ENCODE measurements at places on chromosomes 7 and 10.

- no peak for DNase-seq
Measured at GRCh38 chr10:81031774-81032173, 494.1 kb downstream of the SH2D4B start.

- no peak for DNase-seq
Measured at GRCh38 chr10:80144696-80145131, 12.2 kb downstream of the PLAC9 start.

DNA sequence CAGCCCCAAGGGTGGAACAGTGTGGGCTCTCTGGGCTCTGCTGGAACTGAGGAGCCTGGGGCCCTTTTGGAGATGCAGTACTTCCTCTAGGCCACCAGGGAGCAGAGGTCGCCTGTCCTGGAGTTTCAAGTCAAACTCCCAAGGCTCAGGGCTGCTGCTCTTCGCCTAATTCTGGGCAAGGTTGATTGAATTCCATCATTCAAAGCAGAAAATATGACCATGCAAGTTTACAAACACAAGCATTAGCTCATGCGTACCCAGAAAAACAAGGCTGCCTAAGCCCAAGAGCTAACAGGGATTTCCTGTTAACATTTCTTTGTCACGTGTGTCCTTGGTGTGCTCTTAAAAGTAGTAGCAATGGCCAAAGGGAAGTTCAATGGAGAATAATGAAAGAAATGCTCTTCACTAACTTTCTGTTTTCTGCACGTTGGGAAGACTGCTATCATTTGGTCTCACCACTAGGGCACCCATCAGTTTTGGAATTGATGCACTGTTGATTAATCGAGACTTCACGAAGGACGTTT, 20.1 kb downstream of the LDB3 start:
- peak; percentile 60 for DNase-seq

DNA sequence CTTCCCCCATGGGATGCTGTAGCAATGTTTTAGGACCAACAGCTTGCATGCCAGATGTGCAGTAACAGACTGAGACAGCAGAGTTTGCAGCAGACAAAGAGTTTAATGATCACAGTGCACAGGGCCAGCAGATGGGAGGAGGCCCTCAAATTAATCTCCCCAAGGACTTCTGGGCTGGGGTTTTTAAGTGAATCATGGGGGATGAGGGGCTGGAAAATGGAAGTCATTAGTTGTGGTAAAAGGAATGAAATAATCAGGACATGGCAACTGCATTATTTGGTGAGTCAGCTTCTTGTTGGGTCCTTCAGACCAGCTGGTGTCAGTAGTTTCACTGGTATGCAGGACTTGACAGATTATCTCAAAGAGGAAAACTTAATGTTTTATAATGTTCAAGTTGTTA, 12.6 kb upstream of the NRBF2 start:
- no peak for DNase-seq

- DNase-seq: no peak
Measured at GRCh38 chr7:46725136-46725535, 804.1 kb upstream of the IGFBP3 start.

- no peak for DNase-seq
Measured at GRCh38 chr7:131072505-131073091, 255.1 kb upstream of the MKLN1 start.

GRCh38 chr10:29740981-29741545, 106.3 kb upstream of the SVIL start:
- DNase-seq: no peak

GRCh38 chr10:84537447-84537931, 209.1 kb downstream of the CCSER2 start:
- peak; percentile 72 for DNase-seq

DNA sequence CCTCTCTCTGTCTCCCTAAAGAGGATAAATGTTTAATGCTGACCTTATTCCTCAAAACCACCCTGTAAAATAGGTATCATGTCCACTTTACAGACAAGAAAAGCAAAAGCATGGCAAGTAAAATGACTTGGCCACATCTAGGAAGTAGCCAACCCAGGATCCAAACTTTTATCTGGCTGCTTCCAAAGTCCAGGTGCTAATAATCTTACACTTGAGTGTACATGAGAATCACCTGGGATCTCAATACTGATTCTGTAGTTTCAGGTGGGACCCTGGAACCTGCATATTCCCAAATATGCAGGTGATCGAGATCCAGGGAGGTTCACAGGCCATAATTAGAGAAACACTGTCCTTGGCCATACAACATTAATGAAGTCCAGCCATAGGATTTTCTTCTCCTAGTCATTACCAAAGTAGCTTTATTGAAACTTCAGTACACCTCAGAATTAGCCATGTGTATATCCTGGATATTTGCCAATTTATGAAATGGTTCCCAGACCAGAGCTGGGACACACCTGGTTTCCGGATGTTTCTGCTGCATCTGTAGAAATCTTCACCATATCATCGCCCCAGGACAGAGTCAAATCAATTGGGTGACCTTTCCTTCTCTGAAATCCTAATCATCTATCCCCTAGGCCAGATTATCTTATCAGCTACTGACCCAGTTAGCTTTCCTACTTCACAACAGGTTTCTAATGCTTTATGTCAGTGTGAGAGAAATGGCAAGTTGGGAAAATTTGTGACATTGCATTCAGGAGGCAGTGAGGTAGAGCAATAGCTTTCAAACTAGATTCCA, 119.1 kb upstream of the KMT2E start:
- no peak for DNase-seq

- DNase-seq: peak; percentile 30
Measured at GRCh38 chr7:100673942-100674410, 436 bp downstream of the GNB2 start.

- no peak for DNase-seq
Measured at GRCh38 chr10:89600041-89600440, 45.0 kb downstream of the PANK1 start.

GRCh38 chr7:33579673-33579960, 325.7 kb upstream of the BMPER start:
- no peak for DNase-seq

- no peak for DNase-seq
Measured at GRCh38 chr10:96275685-96276418, 4.5 kb upstream of the BLNK start.

DNA sequence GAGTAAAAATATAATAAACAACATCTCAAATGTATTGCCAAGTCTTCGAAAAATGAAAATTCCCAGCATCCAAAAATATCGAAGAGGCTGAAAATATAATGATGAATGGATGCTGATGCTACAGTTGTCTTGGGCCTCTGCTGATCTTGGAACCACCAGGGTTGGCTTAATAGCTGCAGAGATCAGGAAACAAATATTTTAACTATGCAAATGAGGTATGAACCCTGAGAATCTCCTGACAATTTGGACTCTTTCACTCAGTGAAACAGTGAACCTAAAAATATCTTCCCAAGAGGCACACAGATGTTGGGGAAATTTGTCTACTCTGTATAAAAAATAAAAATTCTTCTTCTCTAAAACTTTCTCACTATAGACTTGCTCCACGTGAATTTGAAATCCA, 97.7 kb upstream of the EGFR start:
- DNase-seq: no peak

GRCh38 chr10:72887043-72887442, 6.5 kb upstream of the OIT3 start:
- peak; percentile 38 for DNase-seq

DNA sequence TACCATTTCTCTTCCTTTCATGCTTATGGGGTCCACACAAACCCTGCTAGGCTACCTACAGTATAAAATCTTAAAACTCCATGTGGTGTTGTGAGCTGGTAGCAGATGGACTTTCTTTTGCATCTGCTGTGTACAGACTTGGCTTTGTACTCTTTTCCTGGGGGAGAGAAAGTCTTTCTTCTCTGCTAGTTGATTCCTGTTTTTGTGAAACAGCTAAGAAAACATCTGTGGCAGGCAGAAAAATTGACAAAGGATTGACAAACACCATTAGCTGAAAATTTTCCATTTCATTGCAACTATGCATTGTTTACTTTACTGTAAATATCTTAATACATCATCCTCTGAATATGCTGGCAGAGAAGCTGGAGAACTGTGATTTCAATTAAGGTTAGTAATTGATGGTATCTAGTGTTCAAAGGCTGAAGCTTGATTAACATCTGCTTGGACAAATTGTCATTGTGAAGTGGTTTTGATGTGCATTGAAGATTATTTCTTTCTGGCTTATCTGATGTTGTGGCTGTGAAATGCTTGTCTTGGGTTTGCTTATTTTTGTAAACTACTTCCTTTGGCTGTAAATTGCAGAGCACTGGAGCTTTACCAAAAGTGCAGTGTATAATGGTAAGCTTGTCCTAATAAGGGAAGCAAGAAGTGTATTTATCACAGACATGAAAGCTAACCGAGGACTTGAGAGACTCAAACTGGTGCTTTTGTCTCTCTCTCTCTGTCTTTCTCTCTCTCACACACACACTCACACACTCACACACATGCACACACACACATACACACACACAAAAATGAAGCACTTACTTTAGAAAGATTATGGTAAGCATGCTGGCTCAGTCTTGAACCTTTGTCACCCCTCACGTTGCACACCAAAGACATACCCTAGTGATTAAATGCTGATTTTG, at the start of gene FOXP2:
Gene FOXP2, plus strand, starts transcription at position 660 of the 908 bp plus-strand sequence. CDS start 11,697 bp downstream, outside the sequence.
- DNase-seq: no peak

- peak; percentile 18 for DNase-seq
Measured at GRCh38 chr10:98374217-98374985, 40.6 kb downstream of the PYROXD2 start.

GRCh38 chr7:45293295-45293942, 135.8 kb downstream of the RAMP3 start:
- DNase-seq: no peak

DNA sequence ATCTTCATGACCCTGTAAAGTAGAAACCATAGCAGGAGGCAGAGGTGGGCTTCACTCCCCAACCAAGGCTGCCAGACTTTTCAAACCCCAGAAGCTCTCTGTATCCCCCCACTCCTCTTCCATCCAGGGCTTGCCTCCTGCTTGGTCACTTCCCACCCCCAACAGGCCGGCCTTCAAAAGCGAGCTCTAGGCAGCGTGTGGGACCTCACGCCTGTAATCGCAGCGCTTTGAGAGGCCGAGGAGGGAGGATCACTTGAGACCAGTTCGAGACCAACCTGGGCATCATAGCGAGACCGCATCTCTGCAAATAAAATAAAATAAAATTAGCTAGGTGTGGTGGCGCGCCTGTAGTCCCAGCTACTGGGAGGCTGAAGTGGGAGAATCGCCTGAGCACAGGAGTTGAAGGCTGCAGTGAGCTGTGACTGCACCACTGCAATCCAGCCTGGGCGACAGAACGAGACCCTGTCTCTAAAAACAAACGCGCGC, 743 bp upstream of the POR start:
- no peak for DNase-seq

DNA sequence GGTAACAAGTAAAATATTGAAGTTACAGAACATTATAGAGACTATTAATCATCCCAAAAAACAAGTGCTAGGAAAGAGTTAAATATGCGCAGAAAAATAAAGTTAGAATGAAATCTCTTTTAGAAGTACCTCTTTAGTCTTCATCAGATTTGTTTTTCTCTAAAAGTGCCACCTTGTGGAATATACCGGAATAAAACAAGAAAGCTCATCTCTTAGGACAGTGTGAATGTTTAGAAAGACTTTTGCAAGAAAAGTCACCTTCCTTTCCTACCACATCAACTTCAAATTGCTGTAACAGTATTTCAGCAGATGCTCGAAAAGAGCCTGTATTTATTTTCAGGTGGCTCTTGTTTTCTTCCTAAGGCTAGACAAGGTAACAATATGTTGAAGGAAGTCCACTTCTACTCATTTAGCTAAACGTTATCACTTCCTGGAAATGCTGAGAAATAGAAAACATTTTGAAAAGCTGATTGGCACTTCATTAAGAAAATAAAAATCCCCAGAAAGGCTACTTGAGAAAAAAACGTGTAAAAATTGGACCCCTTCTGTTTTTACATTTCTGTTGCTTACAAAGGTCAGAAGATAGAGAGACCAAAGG, 19.8 kb upstream of the FAM133B start:
- peak; percentile 24 for DNase-seq

DNA sequence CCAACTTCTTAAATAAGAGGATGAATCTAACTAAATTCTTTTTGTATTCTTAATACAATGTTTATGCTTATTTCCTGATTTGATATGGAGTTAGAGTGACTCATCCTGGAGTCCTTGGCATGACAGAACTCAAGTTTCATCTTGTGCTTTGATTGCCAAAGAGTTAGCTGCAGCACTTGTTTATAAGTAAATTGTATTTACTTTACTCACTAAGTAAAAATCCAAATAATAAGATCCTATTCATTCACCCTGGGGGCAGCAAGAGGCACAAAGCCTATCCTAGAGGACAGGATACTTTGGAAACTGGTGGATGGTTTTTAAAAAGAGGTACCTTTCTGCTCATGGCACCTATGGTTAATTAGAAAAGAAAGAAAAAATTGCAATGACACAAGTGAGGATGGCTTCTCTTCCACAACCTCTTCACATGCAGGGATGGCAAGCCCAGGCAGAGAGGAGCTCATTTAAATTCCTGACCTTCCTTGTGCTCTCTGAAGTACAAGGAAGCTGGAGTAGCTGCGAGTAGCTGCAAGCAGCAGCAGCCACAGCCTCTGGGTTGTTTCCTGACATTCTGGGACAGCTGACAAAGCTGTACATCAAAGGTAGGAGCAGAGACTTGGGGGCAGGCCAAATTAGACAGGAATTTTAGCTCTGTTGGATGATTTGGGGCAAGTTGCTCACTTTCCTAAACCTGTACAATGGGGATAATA, 28.5 kb upstream of the CROT start:
- peak; percentile 1 for DNase-seq

- no peak for DNase-seq
Measured at GRCh38 chr10:94292434-94293090, 70.2 kb downstream of the NOC3L start.

DNA sequence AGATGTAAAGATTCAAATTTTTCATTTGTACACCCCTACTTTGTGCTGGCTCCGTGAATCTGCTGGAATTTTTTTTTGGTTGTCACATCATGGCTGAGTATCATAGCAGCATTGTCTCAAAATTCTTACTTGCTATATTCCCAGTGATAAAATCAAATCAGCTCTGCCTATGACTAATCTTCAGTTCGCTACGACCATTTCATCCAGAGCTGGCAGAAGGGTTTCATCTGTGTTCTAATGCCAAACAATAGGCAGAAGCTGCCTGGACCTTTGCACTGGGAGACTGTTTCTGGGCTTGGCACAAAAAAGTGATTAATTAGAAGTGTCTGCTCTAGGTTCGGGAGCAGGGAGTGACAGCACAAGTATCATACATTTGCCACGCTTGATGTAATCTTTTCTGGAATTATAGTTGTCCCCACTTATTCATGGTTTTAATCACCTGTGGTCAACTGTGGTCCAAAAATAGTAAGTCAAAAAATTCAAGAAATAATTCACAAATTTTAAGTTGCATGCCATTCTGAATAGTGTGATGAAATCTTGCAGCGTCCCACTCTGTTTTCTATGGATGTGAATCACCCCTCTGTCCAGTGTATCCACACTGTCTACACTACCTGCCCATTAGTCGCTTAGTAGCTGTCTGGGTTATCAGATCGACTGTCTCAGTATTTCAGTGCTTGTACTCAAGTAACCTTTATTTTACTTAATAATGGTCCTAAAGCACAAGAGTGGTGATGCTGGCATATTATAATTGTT, 120.5 kb upstream of the IMMP2L start:
- no peak for DNase-seq

DNA sequence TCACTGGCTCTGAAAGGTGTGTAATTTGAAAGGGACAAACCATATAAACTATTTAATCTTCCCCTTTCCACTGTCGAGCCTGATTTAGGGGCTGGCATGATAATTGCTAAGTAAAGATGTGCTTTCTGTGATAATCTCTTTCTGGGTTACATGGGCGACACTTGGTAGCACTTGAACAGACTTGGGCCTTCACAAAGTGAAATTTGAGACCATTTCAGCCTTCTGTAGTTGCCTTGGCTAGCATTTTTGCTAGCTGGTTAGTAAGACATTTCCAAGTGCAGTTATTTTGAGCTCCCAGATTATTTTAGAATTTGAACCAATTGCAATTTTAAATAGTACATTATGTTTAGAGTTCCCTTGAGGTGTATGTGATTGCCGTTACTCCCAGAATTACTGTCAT, 432.7 kb upstream of the GALNT17 start:
- no peak for DNase-seq
